ENCODE measurements at places on chromosomes 2 and 18.

DNA sequence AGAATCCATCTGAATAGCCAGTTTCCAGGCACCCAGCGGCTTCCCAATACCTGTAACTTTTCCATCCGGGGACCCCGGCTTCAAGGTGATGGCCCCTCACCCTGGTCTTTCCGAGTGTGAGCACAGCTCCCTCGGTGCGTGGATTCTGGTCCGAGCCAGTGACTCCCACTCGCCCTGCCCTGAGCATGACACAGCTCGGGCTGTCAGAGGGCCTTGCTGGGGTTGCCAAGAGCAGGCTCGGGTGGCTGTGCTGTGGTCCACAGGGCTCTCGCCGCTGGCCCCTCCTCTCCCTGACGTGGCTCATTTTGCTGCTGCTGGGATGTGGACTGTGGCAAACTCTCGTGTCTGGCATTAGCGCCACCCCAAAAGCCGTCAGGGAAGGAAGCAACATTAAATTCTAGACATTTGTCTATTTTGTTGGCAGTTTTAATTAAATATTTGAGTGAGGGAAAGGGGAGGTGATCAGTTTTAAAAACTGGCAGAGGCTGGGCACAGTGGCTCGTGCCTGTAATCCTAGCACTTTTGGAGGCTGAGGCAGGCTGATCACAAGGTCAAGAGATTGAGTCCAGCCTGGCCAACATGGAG is 5.6 kb upstream of the ESPNL start:
- no peak for DNase-seq

DNA sequence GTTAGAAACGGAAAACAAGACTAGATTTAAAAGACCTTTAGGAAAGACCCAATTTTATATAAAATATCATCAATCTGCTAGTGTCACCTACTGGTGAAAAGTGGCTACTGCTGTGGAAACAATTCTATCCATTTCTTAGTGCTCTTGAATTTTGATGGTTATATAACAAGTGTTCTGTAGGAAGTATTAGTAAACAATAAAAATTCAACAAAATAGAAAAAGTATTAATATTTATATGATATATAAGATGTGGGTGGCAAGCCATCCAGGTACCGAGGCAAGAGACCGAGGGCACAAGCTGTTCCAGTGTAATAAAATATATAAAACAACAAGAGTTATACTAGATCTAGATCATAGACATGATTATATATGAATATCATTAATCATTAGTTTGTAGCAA is 6.2 kb upstream of the TMEM87B start:
- DNase-seq: no peak

- DNase-seq: no peak
These were observed 51.0 kb upstream of the PGAP1 start for GRCh38 chr2:196977507-196977906.

- no peak for DNase-seq
These were observed 761.6 kb downstream of the DSC3 start for GRCh38 chr18:30280861-30281470.

- no peak for DNase-seq
These were observed 16.3 kb downstream of the CNDP2 start for GRCh38 chr18:74512321-74513053.

- no peak for DNase-seq
These were observed 219.1 kb upstream of the STK17B start for GRCh38 chr2:196390243-196391148.

DNA sequence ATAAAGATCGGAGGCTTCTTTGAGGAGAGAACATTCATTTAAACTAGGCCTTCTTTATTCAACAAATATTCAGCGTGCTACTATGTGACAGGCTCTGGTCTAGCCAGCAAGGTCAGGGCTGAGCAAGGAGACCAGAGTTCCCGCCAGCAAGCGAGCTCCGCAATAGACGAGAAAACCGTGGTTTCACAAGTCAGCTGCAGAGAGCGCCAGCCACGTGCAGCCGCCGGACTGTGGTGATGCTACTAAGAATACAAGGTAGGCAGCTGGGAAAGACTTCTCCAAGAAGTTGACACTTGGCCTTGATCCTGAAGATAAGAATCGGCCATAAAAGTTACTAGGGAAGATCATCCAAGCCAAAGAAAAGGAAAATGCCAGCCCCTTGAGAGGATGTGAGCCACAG is 533.7 kb upstream of the SALL3 start:
- no peak for DNase-seq

DNA sequence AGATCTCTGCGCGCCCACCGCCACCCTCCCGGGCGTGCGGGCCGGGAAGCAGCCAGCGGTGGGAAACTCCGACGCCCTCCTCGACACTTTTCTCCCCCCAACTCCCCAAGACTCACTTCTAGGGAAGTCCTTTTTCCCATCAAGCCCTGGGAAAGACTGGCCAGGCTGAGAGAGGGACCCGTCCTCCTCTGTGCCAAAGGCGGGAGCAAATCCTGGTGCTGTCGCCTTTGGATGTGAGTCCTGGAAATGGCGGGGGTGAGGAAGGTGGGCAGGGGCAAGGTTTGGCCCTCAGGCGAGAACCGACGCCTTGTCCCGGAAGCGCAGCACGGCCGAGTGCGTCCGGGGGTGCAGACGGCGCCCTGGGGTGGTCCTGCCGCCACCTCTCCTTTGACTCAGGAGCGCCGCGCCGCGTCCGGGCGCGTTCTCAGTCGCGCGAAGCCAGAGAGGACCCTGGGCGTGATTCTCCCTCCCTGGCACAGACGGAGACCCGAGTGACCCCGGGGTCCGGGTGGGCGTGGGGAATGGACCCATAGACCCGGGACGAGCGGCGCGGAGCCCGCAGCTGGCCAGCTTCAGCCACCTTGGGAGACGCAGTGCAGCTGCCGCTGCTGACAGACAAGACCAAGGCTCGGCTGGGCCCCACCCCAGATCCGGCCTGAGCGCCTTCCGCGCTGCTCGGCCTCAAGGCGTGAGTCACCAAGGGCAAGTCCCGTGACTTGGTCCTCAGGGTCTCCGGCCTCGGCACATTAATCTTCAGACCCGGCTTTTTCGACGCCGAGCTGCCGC is 3.5 kb upstream of the LBX2 start:
- DNase-seq: peak; percentile 35

DNA sequence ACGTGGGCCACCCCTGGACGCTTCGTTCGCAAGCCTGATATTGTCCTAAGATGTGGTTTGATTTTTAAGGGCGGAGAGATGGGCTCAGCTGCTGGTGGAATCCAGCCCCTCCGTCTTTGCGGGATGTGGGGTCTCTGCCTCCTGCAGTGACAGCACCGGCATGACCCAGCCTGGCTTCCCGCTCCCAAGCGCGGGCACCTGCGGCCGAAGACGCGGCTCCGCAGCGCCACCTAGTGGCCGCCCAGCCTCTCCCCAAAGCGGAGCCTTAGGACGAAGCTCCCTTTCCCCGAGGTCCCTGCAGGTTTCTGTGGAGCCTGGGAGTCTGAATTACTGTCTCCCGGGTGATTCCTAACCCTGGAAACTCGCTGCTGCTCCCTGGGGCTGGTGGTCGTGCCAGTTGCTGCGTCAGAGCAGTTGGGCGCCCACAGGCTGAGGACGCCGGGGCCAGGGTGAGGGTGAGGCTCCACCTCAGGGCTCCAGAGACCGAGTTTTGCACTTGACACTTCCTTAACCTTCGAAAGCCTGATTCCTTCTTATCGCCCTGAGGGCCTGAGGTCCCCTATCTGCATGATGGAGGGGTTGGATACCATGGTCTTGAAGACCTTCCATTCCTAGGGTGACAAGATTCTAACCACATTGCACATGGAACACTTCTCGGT is 137.5 kb downstream of the TPO start:
- DNase-seq: peak; percentile 18

- no peak for DNase-seq
These were observed 24.6 kb downstream of the CD302 start for GRCh38 chr2:159773426-159773825.

- no peak for DNase-seq
These were observed 6.6 kb downstream of the DTYMK start for GRCh38 chr2:241680044-241680443.

DNA sequence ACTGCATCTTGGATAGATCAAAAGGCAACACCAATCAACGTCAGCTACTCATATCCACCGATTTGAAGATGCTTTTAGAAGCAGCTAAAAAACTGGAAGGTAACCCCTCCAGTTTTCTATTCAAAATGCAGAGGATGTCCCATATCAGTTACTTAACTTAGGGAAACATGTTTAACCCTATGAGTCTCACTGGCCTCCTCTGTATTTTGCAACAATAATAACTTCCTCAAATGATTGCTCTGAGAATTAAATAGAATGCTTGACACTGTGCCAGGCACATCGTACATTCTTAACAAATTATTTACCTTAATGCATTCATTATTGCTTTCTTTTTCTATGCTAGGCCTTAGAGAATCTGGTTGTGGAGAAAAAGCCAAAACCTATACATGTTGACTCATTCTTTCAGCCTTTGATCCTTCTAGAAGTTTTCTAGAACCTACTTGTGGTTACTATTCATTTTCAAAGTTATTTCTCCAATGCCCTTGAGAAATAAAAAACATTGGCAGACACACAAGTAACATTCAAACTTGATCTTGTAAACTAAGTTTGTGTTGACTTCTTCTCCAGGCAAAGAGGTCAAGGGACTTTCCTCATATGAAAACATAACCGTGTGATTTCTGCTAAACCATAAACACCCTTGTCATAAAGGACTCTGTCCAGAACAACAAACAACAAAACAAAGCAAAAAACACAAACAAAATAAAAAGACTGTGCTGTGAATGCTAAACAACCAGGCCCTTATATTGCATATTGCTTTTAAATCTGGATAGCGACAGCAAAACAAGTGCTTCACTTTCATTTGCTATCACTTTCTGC is 4.6 kb downstream of the DOCK10 start:
- no peak for DNase-seq

- DNase-seq: no peak
These were observed 70.2 kb downstream of the TMEM163 start for GRCh38 chr2:134648586-134648985.

GRCh38 chr2:66553370-66553769 is 118.4 kb downstream of the MEIS1 start:
- no peak for DNase-seq

DNA sequence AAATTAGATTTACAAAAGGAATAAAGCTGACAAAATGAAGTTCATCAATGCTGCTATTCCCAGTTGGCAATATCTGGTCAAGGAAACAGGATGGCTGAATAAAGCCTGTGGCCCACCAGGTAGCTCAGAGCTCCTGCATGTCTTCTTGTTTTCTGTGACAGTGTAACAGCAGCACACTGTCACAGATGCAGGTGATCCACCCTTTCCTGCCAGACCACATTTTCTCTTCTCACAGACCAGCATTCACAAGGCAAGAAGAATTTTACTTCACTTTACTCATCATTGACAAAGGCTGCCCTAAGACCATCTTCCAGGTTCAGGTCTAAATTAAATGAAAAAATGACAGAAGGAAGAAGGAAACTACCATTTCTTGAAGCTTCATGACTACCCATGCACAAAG is 166.2 kb upstream of the MEIS1 start:
- DNase-seq: no peak

GRCh38 chr2:111667542-111668273 is 216.3 kb downstream of the ANAPC1 start:
- DNase-seq: no peak

- no peak for DNase-seq
These were observed 46.3 kb downstream of the ASB1 start for GRCh38 chr2:238473014-238473413.

GRCh38 chr18:59142274-59142673 is 2.6 kb downstream of the SEC11C start:
- no peak for DNase-seq

- no peak for DNase-seq
These were observed 158.4 kb upstream of the FHL2 start for GRCh38 chr2:105557021-105557920.

DNA sequence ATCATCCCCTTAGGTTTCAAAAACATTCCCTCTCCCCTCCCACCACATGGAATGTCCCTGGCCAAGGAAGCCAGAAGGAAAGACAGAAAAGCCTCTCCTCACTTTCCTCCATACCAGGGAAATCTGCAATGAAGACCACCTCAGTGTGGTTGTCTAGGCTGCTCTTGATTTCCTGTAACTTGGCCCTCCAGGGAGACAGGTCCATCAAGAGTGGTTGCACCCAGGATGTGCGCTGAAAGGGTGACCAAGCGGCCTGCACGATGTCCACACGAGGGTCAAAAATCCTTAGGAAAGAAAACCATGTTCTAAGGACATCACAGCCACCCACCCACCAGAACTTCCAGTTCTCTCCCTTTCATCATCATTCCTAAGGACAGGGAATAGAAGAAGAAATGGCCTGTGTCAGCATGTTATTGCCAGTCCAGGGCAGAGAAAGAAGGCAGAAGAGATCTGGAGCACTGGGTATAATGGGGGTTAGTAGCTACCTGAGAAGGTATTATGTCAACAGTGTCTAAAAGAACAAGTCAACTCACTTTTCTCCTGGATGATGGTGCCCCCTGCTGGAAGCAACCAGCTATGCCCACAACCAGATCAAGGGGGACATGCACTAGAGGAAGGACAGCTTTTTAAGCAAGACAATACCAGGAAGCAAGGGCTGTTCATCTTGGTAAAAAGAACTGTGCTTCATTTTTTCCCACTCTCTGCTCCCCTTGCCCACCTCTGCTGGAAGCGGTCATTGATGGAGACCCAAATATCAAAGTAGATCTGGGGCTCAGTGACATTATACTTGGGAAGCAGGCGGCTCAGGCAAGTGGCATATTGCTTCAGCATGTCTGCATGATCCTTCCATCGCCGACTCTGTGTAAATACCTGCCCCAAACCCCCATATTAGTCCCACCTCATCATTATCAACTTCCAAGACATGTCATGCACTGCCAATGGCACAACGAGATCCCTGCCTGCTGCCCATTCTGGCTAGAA is 9.3 kb downstream of the GGCX start:
- DNase-seq: peak; percentile 85

GRCh38 chr18:22816266-22817176 is 116.6 kb upstream of the RBBP8 start:
- no peak for DNase-seq

DNA sequence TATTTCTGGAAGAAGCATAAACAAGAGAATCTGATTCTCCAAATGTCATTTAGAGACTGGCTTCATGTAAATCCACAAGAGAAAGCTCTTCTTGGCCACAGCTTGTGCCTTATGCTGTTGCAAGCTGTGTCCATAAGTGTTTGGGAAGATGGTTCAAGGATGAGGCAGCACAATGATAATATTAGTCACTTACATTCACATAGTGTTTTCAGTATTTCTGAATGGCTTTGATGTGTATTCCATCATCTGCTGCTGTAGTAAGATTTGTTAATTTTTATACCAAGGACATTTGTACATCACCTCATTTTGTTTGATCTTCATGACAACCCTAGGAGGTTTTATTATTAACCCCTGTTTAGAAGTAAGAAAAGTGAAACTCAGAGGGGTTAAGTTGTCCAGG is 29.9 kb downstream of the CREG2 start:
- DNase-seq: no peak

- DNase-seq: no peak
These were observed 124.9 kb downstream of the PLB1 start for GRCh38 chr2:28620801-28621171.

Measured in central memory CD8-positive, alpha-beta T cell (primary cell).